ENCODE measurements at places on chromosomes 7 and 10.

DNA sequence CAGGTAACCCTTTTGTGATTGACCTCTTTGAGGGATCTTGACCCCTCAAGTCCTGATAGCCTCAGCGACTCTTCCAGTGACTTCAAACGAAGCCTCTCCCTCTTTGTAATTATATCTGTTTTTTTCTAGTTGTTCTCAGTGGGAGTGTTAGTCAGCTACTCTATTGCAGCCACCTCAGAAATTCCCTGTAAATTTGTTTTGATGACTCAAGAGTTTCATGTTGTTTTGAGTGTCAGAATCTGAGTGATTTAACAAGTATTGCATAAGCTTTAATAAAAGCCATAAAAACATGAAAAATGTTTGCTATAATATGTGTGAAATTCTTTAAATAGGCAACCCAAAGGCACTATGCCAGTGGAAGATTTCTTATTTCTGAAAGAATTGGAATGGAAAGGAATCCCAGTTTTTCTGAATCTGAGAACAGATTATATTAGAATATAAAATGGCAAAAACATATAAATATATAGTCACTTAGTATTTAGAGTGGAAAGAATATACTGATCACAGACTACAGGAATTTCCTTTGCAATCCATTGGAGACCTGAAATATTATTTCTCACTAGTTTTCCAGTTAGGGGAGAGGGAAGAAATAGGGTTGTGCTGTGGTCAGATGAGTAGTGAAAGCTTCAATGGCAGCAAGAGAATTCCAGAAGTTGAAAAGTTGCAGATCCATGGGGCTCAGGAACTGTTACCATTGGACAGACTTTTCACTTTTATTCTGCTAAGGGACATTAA, 94.4 kb upstream of the SEMA3C start:
- no peak for DNase-seq

DNA sequence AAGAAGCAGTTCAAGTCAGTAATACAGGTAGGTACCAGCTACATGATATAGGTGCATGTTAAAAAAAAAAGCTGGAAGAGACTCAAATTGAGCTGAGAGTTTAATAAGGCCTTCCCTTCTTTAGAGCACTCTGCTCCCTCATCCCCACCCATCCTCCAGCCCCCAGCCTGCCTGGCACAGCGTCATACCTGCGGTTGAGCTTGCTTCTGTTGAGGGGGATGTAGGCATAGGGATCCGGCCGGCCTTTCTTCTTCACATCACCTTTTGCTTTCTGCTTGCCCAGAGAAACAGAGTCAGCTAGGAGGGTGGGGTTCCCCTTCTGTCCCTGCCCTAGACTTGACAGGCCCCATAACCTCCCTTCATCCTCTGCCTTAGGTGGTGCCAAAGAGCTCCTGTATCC, 23.8 kb upstream of the FRAT2 start:
- no peak for DNase-seq

DNA sequence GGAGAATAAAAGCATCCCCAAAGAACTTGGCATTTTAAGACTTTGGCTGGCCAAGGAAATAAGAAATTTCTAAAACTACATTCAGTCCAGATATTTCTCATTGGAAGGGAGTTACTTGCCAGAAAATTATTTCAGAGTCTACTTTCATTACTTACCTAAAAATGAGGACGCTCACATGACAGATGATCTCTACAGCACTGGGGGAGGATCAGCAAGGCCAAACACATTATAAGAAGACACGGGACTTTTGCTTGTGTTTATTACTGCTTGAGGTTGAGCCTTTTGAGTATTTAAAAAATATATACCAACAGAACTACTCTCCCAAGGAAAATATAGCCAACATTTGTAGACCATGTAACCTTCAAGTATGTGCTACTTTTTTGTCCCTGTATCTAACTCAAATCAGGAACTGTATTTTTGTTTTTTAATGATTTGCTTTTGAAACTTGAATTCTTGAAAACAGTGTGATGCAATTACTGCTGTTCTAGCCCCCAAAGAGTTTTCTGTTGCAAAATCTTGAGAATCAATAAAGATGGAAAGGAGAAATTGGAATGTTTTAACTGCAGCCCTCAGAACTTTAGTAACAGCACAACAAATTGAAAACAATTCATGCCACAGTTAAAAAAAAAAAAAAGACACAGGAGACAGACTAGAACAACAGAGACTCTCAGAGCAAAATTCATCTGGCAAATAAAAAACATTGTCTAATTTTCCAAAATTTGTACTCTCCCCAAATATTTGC, 128.1 kb downstream of the ZNF438 start:
- DNase-seq: no peak

DNA sequence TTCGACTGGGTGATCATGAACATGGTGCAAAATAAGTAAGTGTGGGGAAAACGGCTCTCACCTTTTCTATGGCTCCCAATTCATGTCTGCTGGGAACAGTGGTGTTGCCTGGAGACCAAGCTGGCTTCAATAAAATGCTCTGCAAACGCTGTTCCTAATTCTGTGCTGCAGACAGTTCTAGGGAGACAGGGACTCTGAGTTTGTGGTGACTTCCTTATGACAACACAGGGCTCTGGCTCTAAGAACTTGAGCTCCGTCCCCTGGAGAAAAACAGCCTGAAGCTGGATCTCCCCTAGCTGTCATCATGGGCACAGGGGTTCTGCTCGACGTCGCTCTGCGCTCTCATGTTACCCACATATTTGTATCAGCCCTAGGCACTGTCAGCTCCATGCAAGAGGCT, 61.0 kb upstream of the INSYN2A start:
- no peak for DNase-seq

Data from 8988T (cell line).